Smooth muscle cell of bladder (primary cell): ENCODE measurements at places on chromosomes 7 and 10. TPM values are rescaled to one million over a fixed set of nuclear protein-coding genes. Genes with fewer than 3 reads are reported as not detected.

SLC29A3 gene
- 1.1 and 1.5 TPM in 2 replicates for total RNA-seq

PDZD7 gene
- 0.28 and 1.1 TPM in 2 replicates for total RNA-seq

ZNF467 gene
- 0.28 TPM in 2 replicates for total RNA-seq

PKD2L1 gene
- not detected in 2 replicates for total RNA-seq

AKR1E2 gene
- 6.5 and 13.9 TPM in 2 replicates for total RNA-seq
